ENCODE measurements at places on chromosomes 12 and 14.

GRCh38 chr14:54815016-54815415 lies 87.6 kb downstream of the GCH1 start:
- no peak for DNase-seq

DNA sequence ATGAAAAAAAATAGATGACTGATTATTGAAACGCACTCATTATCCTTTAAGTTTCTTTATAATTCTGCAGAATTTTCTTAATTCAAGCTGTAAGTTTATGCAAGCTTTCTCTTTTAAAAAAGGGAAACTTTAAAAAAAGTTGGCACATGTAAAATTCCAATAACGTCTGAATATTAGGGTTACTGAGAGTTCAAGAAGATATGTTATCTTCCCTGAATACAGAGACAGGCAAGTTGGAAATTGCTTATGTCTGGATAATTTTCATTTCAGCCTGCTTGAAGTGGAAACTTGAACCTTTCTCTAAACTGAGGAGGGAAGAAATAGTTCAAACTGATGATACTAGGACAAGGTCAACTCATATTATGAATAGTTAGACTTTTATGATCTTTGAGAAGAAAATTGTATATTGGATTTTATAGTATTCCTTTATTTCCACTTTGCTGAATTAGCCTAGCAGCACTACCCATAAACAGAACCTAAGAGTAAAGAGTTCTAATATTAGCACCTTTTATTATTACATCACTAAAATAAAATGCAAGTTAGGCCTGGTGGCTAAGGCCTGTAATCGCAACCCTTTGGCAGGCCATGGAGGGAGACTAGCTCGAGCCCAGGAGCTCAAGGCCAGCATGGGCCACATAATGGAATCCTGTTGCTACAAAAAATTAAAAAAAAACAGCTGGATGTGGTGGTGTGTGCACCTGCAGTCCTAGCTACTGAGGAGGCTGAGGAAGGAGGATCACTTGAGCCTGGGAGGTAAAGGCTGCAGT lies 288.0 kb downstream of the TRHDE start:
- no peak for DNase-seq

GRCh38 chr14:54098536-54098935 lies 141.9 kb upstream of the BMP4 start:
- DNase-seq, result no peak

GRCh38 chr14:32076278-32077080 lies 625 bp upstream of the ARHGAP5 start:
- peak; percentile 53 for DNase-seq

DNA sequence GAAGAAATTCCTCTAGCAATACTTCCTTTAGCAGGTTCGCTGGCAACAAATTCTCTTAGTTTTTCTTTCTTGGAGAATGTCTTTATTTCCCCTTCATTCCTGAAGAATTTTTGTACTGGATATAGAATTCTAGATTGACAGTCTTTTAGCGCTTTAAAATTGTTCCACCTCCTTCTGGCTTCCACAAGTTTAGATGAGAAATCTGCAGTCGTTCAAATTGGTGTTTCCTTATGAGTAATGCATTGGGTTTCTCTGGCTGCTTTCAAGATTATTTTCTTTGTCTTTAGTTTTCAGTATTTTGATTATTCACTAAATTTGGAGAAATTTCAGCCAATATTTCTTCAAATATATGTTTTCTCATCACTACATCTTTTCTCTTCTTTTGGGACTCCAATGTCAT lies 33.3 kb upstream of the FGF6 start:
- DNase-seq, result no peak

DNA sequence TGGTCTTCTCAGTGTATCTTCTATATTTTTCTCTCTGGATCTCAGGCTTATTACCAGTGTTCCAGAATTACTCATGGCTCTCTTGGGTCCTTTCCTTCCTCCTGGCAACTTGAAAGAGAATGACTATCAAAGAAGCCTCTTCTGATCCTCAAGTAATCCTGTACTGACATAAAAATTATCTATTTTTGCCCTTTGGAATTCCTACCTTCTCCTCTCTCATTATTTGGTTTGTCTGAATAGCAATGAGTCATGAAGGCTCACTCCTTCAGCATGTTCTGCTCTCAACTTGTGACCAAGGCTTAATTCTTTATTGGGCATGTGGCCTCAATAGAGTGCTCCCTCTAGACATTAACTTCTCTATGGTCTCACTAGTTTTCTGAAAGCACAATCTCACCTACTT lies 553.6 kb upstream of the ATP2B1 start:
- no peak for DNase-seq

GRCh38 chr12:57000393-57000792 lies 6.0 kb downstream of the ZBTB39 start:
- DNase-seq, result no peak

DNA sequence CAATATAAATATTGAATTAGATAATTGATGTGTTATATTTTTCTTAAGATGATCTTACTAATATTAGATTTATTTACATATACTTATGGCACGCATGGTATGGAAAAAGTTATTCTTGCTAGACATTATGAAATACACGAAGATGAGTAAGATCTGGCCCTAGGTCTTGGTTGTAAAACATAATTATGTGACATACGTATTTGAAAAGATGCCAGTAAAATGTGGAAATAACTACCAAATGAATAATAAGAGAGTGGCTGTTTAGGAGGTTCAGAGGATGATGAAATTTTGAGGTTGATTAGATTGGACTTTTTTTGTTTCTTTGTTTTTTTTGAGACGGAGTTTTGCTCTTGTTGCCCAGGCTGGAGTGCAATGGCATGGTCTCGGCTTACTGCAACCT lies 41.3 kb downstream of the FANCM start:
- DNase-seq, result no peak

DNA sequence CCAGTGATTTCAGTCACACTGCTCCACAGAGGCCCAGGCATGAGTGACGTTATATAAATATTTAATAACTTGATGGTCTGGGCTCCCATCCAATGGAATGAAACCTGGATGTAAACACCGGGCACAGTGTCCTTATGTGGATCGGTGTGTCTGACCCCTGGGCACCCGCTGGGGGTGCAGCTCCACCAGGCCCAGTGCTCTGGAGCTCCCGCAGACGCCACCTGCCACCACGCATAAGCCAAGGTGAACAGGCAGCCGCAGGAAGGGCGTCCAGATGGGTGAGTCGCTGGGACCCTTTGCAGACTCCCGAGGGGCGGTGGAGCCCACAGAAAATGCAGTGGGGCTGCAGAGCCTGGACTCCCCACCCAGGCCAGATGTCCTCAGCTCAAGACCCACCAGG lies 121.6 kb downstream of the SCARB1 start:
- DNase-seq, result no peak

- DNase-seq, result no peak
These were observed 87.9 kb upstream of the AEBP2 start for GRCh38 chr12:19351346-19351745.

Measured in stimulated activated CD8-positive, alpha-beta memory T cell treated with anti-CD3 and anti-CD28 coated beads, Interleukin-4, amount 100 ng/mL, for 4 hours (primary cell).